ENCODE measurements at places on chromosomes 6 and 20. TPM values are rescaled to one million over a fixed set of nuclear protein-coding genes. Genes with fewer than 3 reads are reported as not detected.

RFX6 gene
- total RNA-seq = not detected

DNA sequence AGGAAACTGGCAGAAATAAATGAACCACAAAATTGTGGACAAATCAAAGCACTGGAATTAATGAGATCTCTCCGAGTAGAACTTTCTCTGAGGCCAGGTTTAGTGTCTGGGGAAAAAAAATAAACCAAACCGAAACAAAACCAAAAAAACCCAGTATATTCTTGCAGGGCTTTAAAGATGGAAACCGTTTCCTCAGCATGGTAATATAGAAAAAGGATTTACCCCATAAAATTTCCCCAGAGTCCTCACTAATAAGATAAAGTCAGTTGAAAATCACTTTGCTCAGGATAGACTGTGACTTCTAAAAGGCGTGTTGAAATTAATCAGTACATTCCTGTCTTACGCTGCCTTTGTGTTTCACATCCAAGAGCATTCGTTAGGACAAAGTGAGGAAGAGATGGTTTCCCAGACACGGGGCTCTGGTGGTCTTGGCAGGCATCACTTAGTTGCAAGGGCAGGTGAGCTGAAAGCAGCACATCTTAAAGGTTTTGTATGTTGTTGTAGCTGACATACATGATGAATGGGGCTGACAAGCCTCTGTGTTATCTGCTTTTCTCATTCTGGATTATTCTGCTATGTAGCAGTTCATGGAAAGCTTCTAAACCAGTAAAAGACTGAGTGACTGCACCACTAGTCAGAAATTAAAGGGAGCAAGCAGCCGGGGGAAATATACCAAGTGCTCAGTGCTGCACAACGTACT is 85.2 kb upstream of the PRL start:
- no peaks in the 10 kb centered on the region for H3K36me3 ChIP-seq
- no peak overlapping the region for H3K27ac ChIP-seq
- H3K27me3 ChIP-seq = no peaks in the 10 kb centered on the region

- no peaks in the 10 kb centered on the region for H3K27me3 ChIP-seq
- no peak for DNase-seq
- H3K36me3 ChIP-seq = no peaks in the 10 kb centered on the region
- no peak overlapping the region for H3K27ac ChIP-seq
- H3K4me1 ChIP-seq = peaks cover 7% of the 10 kb centered on the region
Measured at GRCh38 chr20:50442512-50442911, 67.7 kb upstream of the PTPN1 start.

DAAM2 gene
- total RNA-seq = 446 TPM

GRCh38 chr6:44681761-44682160 is 294.3 kb downstream of the CDC5L start:
- H3K27ac ChIP-seq = no peak overlapping the region
- H3K4me3 ChIP-seq = no peak overlapping the region
- H3K4me1 ChIP-seq = no peaks in the 10 kb centered on the region
- H3K36me3 ChIP-seq = no peaks in the 10 kb centered on the region
- no peak for DNase-seq

- H3K4me1 ChIP-seq = no peaks in the 10 kb centered on the region
- no peaks in the 10 kb centered on the region for H3K27me3 ChIP-seq
- no peak overlapping the region for H3K27ac ChIP-seq
- DNase-seq = peak; percentile 57
Measured at GRCh38 chr6:7684843-7685242, 41.1 kb upstream of the BMP6 start.

CENPW gene
- not detected for total RNA-seq

PTGIS gene
- 217 TPM for total RNA-seq

DNA sequence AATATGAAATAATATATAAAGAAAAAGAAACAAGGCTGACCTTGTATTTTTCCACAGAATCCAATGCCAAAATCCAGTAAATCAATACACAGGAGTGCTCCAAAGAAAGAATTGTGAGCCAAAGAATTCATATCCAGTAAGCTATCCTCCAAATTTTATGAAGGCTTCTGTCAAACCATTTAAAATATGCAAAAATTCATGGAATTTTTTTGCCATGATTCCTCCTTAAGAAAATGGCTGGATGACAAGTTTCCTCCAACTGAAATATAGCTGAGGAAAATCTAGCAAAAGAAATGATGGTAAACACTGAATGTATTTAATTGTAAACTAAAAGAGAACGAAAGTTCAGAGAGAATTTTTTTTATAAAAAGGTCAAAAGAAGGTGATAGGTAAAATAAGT is 290.3 kb downstream of the UBE3D start:
- no peak overlapping the region for H3K27ac ChIP-seq
- no peak overlapping the region for H3K4me3 ChIP-seq
- no peaks in the 10 kb centered on the region for H3K36me3 ChIP-seq

MROH8 gene
- 3.1 TPM for total RNA-seq

DNA sequence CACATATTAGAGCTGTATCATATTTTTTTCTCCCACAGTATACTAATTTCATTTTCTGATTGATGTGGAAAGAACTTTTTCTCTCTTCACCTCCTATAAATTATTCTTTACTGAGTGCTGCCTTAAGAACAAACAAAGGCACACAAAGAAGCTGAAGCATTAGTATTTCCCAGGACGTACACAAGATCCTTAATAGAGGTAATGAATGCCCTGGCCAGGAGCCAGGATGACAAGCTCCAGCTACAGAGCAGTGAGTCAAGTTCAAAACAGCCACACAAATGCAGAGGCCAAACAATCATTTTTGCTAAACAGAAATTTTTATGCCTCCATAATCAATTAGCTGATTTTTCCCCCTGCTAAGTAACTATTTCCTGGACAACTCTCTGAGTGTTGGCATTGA is 639.6 kb downstream of the EPHA7 start:
- DNase-seq = no peak
- no peaks in the 10 kb centered on the region for H3K27me3 ChIP-seq
- H3K27ac ChIP-seq = no peak overlapping the region
- no peaks in the 10 kb centered on the region for H3K36me3 ChIP-seq

- H3K4me1 ChIP-seq = peaks cover 12% of the 10 kb centered on the region
- peak overlapping the region; percentile 60 for H3K27ac ChIP-seq
- no peak for DNase-seq
- H3K4me3 ChIP-seq = no peak overlapping the region
- H3K27me3 ChIP-seq = no peaks in the 10 kb centered on the region
- H3K36me3 ChIP-seq = peaks cover 56% of the 10 kb centered on the region
Measured at GRCh38 chr6:31952140-31952805, 6.4 kb downstream of the CFB start.

GRCh38 chr20:37945091-37945547 is 42.2 kb downstream of the VSTM2L start:
- no peaks in the 10 kb centered on the region for H3K27me3 ChIP-seq
- DNase-seq = peak; percentile 78
- no peaks in the 10 kb centered on the region for H3K4me1 ChIP-seq

- H3K27me3 ChIP-seq = no peaks in the 10 kb centered on the region
- no peaks in the 10 kb centered on the region for H3K4me1 ChIP-seq
- no peak overlapping the region for H3K4me3 ChIP-seq
Measured at GRCh38 chr6:90525421-90525820, 61.5 kb downstream of the MAP3K7 start.

- H3K4me1 ChIP-seq = no peaks in the 10 kb centered on the region
- no peak overlapping the region for H3K27ac ChIP-seq
- DNase-seq = no peak
- H3K27me3 ChIP-seq = no peaks in the 10 kb centered on the region
Measured at GRCh38 chr6:52724042-52724405, 39.3 kb downstream of the GSTA2 start.

- H3K27me3 ChIP-seq = no peaks in the 10 kb centered on the region
- H3K27ac ChIP-seq = no peak overlapping the region
- H3K4me1 ChIP-seq = no peaks in the 10 kb centered on the region
- no peaks in the 10 kb centered on the region for H3K36me3 ChIP-seq
- DNase-seq = no peak
- H3K4me3 ChIP-seq = no peak overlapping the region
Measured at GRCh38 chr6:53837865-53838769, 43.3 kb downstream of the LRRC1 start.

ZNF512B gene
- 7.1 TPM for total RNA-seq

- no peak for DNase-seq
- no peaks in the 10 kb centered on the region for H3K36me3 ChIP-seq
- no peaks in the 10 kb centered on the region for H3K27me3 ChIP-seq
Measured at GRCh38 chr20:32480371-32481241, 104.5 kb downstream of the NOL4L start.

DNA sequence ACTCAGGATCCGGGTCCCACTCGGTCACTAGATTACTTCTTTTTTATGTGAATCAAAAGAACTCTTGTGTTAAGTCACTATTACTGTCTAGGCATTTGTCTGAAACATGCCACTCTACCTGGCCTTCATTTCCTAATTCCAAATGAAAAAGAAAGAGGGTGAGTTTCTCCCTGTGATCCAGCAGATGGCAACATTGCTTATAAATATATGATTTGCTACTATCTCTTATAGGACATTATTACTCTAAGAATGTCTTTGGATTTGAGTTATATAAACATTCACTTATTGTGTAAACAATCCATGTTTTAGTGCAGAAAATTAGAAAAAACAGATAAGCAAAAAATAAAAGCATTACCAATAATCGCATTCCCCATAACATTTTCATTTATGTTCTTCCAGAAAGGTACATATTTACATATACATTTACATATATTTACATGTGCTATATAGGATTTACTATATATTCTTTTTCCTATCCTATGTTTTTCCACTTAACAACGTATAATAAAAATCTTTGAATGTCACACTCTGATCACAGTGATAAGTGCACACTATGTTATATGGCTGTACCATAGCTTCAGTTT is 66.9 kb downstream of the FAXC start:
- peaks cover 19% of the 10 kb centered on the region for H3K36me3 ChIP-seq
- no peaks in the 10 kb centered on the region for H3K27me3 ChIP-seq
- no peak overlapping the region for H3K27ac ChIP-seq
- no peak for DNase-seq
- no peaks in the 10 kb centered on the region for H3K4me1 ChIP-seq

- peaks cover 26% of the 10 kb centered on the region for H3K4me1 ChIP-seq
- no peaks in the 10 kb centered on the region for H3K27me3 ChIP-seq
- no peak for DNase-seq
- no peak overlapping the region for H3K4me3 ChIP-seq
- H3K27ac ChIP-seq = peak overlapping the region; percentile 2
Measured at GRCh38 chr6:143772116-143773086, 70.7 kb upstream of the LTV1 start.

- H3K27me3 ChIP-seq = no peaks in the 10 kb centered on the region
- no peak overlapping the region for H3K27ac ChIP-seq
- H3K36me3 ChIP-seq = no peaks in the 10 kb centered on the region
Measured at GRCh38 chr20:49356676-49357075, 78.8 kb upstream of the ZNFX1 start.

ZC2HC1B gene
- total RNA-seq = not detected

- no peak overlapping the region for H3K4me3 ChIP-seq
- peaks cover 14% of the 10 kb centered on the region for H3K4me1 ChIP-seq
- H3K27me3 ChIP-seq = no peaks in the 10 kb centered on the region
- no peak for DNase-seq
- H3K36me3 ChIP-seq = no peaks in the 10 kb centered on the region
- H3K27ac ChIP-seq = no peak overlapping the region
Measured at GRCh38 chr6:40640599-40641227, 53.5 kb upstream of the LRFN2 start.

- peak overlapping the region; percentile 5 for H3K4me3 ChIP-seq
- no peaks in the 10 kb centered on the region for H3K27me3 ChIP-seq
- no peaks in the 10 kb centered on the region for H3K36me3 ChIP-seq
- H3K4me1 ChIP-seq = no peaks in the 10 kb centered on the region
Measured at GRCh38 chr20:6533761-6534479, 233.6 kb upstream of the BMP2 start.

SGK2 gene
- total RNA-seq = 0.66 TPM

- H3K4me1 ChIP-seq = peaks cover 31% of the 10 kb centered on the region
- H3K27ac ChIP-seq = no peak overlapping the region
- H3K36me3 ChIP-seq = no peaks in the 10 kb centered on the region
- H3K27me3 ChIP-seq = no peaks in the 10 kb centered on the region
- DNase-seq = no peak
Measured at GRCh38 chr6:105483492-105483891, 80.6 kb upstream of the PREP start.

GRCh38 chr20:19855416-19855815 is 97.4 kb downstream of the RIN2 start:
- H3K4me3 ChIP-seq = no peak overlapping the region
- DNase-seq = no peak
- H3K4me1 ChIP-seq = peaks cover 5% of the 10 kb centered on the region
- H3K27me3 ChIP-seq = no peaks in the 10 kb centered on the region
- no peak overlapping the region for H3K27ac ChIP-seq

BACH2 gene
- total RNA-seq = 6.0 TPM

Measured in esophagus muscularis mucosa (tissue), 4 donors.